Right forelimb (tissue), 1 donor: ENCODE measurements at places on chromosomes 13 and 19.

DNA sequence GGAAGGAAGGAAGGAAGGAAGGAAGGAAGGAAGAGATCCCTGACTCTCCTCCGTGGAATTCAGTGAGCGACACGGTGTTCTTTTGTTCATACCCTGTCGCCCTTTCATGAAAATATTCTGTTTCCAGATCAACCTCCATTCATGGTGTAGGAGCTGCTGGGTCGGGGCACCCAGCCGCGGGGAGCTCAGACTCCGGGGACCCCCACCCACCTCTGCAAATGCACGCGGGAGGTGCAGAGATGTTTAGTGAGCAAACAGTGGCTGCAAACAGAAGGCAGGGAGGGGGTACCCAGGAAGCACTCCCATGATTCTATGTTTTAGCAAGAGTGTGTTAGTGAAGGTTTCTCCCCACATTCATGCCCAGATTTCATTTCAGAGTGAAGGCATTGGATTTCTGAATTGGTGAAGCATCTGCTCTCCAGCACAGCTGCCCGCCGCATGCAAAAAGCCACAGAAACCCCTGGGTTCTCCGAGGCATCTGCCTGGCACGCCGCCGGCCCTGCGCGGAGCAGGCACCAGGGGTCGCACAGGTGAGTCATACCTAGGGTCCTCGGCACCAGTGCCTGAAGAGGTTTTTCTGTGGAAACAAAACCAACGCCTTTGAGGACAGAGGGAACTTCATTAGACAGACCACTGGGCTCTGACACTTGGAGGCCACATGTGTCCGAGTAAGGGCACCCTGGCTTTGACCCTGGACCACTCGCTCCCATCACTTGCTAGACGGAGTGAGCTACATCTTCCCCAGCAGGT, 80.6 kb downstream of the ZNF557 start:
- DNase-seq: no peak

DNA sequence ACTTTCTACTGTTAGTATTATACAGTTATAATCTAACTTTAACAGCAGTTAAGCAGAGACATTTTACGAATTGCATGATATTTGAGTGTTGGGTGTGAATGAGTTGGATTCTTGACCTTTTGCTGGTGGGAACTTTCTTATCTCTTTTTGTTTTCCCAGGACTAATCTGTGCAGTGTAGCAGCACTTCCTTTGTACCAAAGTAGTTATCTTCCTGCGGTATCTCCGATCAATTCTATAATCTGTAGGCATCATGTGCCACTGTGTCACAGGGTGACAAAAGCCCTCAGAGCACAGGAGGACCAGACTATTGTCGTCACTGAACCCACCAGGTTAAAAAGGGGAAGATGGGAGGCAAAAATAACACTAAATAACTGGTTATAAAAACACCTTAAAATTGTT, 823.5 kb downstream of the GPC5 start:
- DNase-seq: no peak

- DNase-seq: no peak
Observed at GRCh38 chr13:20181188-20181587, 11.6 kb downstream of the GJB2 start.

- DNase-seq: no peak
Observed at GRCh38 chr19:44572581-44572900, 40.8 kb upstream of the IGSF23 start.

- DNase-seq: no peak
Observed at GRCh38 chr13:50544211-50544610, 299.3 kb downstream of the DLEU7 start.

DNA sequence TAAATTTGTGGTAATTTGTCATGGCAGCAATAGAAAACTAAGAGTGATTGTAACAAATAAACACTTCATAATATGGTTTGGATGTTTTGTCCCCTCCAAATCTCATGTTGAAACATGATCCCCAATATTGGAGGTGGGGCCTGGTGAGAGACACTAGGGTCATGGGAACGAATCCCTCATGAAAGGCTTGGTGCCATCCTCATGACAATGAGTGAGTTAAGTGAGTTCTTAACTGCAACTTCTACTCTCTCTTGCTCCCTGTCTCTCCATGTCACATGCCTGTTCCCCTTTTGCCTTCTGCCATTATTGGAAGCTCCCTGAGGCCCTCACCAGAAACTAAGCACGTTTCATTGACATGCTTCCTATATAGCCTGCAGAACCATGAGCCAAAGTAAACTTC, 1233.2 kb downstream of the OLFM4 start:
- DNase-seq: no peak

- DNase-seq: no peak
Observed at GRCh38 chr13:64758521-64759244, 2471.5 kb downstream of the PCDH9 start.

DNA sequence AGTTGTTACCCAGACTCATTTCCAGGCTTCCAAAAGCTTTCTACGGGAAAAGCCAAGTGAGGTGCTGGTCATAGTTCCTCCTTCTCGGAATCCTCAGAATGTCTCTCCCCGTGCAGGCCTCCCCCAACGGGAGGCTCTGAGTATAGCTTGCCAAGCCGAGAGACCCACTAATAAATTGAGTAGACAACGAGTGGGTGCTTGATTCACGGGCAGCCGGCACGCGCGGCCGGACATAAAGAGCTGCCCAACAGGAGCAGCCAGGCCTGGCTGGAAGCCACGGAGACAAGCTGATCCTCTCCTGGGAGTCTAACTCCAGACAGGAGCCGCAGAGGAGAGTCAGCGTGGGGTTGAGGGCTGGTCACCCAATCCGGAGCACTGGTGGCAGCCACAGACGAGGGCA, 43.4 kb upstream of the MEDAG start:
- peak; percentile 60 for DNase-seq

- peak; percentile 76 for DNase-seq
Observed at GRCh38 chr19:17576758-17577456, 21.5 kb downstream of the COLGALT1 start.

- no peak for DNase-seq
Observed at GRCh38 chr13:50025436-50025835, 10.2 kb downstream of the KCNRG start.

GRCh38 chr13:30276178-30276577, 31.2 kb downstream of the KATNAL1 start:
- DNase-seq: no peak

GRCh38 chr13:30787738-30788525, 52.6 kb downstream of the ALOX5AP start:
- no peak for DNase-seq
